Stimulated activated CD8-positive, alpha-beta memory T cell treated with anti-CD3 and anti-CD28 coated beads, Interleukin-12 subunit alpha, Interleukin-12 subunit beta, amount 100 ng/mL, for 4 hours (primary cell): ENCODE measurements at places on chromosomes 1 and 21.

GRCh38 chr1:236124965-236125364 is 17.4 kb upstream of the GPR137B start:
- DNase-seq, result no peak

DNA sequence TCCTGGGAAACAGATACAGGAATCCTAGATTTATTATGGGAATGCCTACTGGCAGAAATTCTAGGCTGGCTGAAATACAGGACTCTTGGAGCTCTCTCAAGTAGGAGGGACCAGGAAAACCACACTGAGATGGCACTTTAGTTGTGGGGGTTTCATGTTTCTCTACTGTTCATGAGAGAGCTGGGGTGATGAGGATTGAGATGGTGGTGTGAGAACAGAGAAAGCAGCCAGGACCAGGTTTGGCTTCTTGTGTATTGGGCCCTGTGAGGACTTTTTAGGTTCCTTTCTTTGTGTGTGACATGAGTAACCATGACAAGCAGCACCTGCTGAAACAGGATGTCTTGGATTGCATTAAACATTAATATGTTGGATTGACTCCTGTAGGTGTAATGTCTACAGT is 4.9 kb downstream of the ARID1A start:
- DNase-seq, result no peak

DNA sequence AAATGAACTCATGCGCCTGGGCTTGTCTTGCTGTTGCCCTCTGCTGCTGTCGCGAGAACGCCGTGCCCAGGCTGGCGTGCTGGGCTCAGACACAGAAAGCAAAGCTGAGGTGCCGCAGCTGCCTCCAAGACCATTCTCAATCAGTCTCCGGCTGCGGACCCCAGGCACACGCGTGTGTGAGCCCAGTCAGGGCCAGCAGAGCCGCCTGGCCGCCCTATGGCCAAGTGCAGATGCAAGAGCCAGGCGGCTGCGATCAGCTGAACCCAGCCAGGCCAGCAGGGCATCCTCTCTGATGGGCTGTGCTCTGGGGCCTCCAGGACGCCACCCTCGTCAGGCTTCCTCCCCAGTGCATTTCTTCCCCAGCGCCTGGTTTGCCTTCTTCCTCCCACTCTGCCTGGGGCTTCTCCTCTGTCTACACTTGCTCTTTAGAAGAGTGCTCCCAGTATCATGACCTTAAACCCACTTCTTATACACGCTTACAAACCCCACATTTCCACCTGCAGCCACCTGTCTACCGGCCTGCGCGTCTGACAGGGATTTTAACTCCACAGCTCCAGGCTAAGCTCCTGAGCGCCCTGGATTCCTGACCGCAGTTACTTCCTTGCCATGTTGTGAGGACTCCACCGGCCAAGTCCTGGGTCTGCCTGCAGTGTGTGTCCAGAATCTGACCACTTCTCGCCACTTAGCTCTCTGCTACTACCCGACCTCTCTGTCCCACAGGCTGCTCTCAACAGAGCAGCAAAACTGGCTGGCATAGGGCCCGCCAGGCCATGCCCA is 21.7 kb upstream of the LRRC47 start:
- no peak for DNase-seq

DNA sequence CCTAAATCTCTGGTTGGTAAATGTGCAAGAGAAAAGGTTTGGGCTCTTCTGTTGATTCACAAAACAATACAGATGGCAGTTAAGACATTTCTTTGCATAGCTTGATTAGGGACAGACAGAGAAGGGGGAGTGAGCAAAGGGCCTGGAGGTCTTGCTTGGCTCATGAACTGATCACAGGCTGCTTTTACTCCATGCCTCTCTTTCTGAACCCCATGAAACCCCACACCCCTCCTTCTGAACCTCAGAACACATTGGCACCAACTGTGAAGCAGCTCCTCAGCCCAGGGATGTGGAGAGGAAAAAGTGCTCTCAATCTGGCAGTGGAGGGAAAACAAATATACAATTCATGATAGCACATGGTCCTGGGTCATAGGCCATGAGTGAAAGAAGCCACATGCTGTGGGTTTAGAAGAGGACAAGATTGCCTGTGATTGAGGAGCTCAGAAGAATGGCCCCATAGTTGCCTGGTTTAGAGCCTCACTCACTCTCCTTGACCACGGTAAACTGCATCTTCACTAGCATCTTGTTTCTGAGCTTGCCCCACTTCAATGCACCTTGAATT is 111.6 kb upstream of the GADD45A start:
- DNase-seq, result no peak

- DNase-seq, result no peak
Measured at GRCh38 chr1:218869276-218869675, 304.4 kb upstream of the LYPLAL1 start.
